ENCODE measurements at places on chromosomes 1 and 21. TPM values are rescaled to one million over a fixed set of nuclear protein-coding genes. Genes with fewer than 3 reads are reported as not detected.

- H3K4me1 ChIP-seq = peaks cover 8% of the 10 kb centered on the region
- no peaks in the 10 kb centered on the region for H3K27me3 ChIP-seq
- no peaks in the 10 kb centered on the region for H3K36me3 ChIP-seq
- no peak overlapping the region for H3K27ac ChIP-seq
- no peak for DNase-seq
Measured at GRCh38 chr1:77536813-77537212, 145.6 kb downstream of the ZZZ3 start.

The SETD4 gene
- 28.7 TPM for total RNA-seq

GRCh38 chr1:231348442-231348841 lies 10.3 kb downstream of the SPRTN start:
- no peak overlapping the region for H3K4me3 ChIP-seq
- no peaks in the 10 kb centered on the region for H3K27me3 ChIP-seq
- H3K36me3 ChIP-seq = no peaks in the 10 kb centered on the region
- DNase-seq = no peak
- no peaks in the 10 kb centered on the region for H3K4me1 ChIP-seq
- H3K27ac ChIP-seq = no peak overlapping the region

DNA sequence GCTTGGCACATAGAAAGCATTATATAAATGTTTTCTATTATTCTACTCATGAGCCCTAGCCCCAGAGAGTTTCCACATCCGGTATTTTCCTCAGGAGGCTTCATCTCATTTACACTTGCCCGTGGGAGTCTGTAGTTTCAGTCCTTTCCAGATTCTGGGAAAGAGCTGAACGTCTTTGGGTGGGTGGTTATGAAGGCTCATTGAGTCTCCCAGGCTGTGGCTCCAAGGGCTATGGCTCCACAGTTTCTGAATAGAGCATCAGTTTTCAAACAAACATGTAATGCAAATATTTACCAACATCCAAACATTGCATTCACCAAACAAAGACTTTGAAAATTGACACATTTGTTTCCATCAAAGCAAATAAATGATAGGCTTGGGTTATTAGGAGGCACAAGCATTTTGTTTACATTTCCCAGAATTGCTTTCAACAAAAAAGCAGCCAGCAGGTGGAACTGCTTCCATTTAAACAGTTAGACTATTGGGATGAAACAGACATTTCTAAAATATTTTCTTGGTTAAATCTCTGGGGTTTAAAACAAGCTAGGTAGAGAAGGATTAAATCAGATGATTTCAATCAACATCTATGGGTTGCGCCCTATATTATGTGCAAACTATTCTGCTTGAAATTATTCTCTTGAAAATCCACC lies 1.3 kb upstream of the LEMD1 start:
- DNase-seq = no peak
- no peaks in the 10 kb centered on the region for H3K4me1 ChIP-seq
- no peaks in the 10 kb centered on the region for H3K27me3 ChIP-seq
- H3K4me3 ChIP-seq = no peak overlapping the region
- no peak overlapping the region for H3K27ac ChIP-seq

The HJV gene
- total RNA-seq = not detected

The KRTAP21-2 gene
- not detected for total RNA-seq

- H3K27ac ChIP-seq = no peak overlapping the region
- peaks cover 15% of the 10 kb centered on the region for H3K4me1 ChIP-seq
- H3K4me3 ChIP-seq = no peak overlapping the region
Measured at GRCh38 chr1:211833174-211833820, 2.7 kb upstream of the LPGAT1 start.

The MTF2 gene
- total RNA-seq = 16.7 TPM

All from vagina (tissue), 2 donors.